ENCODE measurements at places on chromosomes 1 and 21.

- no peak for DNase-seq
Observed at GRCh38 chr21:36460866-36461265, 19.1 kb downstream of the CLDN14 start.

GRCh38 chr1:115951560-115951959, 24.8 kb upstream of the SLC22A15 start:
- no peak for DNase-seq

DNA sequence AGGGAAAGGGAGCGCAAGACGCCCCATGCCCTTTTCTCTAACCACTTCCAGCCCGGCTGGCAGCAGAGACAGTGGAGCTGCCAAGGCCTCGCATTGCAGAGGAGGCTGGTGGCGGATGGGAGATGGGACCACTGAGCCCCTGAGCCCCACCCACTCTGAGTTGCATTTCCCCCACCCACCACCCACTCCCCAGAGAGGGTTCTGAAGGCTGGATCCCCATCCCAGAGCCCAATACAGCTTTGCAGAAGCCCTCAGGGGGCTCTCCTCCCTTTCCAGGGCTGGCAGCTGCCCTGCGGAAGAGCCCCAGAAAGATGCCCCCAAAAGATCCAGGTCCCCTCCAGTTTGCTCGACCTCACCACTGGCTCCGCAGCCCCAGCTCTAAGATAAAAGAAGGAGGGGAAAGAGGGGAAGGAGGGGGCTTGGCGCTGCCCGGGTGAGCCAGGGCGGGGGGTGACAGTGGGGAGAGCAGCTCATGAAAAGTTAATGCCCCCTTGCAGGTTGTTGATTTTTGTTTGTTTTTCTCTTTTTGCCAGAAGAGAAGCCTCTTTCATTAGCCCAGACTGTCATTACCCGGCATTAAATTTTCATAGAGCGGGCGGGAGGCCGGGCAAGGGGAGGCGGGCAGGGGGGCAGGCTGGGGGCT, 38.4 kb upstream of the CASZ1 start:
- DNase-seq, result no peak

- DNase-seq, result no peak
Observed at GRCh38 chr1:161398900-161399256, 31.2 kb upstream of the CFAP126 start.

DNA sequence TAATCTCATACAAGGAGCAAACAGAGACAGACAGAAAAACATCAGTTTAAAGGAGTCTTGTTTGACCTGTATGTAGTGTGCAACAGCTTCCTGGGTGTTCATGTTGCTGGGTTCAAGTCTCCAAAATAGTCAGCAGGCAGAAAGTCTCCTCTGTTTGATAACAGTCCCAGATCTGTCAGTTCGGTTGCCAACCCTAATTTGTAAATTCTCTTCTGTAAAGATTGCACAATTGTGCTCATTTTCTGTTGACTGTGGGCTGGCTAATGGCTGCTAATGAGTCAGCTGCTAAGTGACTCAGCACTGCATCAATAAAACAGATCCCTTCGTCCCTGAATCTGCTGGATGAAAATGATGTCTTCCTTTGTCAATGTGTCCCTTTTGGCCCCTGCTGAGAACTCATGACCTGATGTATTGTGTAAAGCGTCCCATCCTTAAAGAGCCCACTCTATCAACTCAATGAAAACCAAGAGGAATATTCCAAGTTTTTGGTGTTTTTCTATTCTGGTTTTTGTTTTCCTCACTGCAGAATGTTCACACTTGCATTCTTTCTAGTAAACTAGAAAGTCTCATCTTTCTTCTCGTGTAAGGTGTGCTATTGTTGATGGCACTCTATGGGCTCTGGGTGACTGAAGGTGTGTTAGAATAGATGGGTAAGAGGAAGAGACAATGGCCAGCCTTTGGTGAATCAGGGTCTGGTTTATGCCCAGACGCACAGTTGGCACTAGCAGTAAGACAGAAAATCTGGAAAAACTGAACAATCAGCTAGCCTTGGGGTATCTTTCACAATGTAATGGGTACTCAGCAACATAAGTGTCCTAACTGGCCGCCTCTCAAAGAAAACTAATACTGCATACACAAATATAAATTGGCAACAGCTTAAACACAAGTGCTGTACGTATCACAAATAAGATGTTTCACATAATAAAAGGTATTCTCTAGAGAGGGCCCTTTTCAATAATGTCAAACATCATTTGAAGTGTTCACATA, 75.1 kb upstream of the SIPA1L2 start:
- DNase-seq, result no peak

DNA sequence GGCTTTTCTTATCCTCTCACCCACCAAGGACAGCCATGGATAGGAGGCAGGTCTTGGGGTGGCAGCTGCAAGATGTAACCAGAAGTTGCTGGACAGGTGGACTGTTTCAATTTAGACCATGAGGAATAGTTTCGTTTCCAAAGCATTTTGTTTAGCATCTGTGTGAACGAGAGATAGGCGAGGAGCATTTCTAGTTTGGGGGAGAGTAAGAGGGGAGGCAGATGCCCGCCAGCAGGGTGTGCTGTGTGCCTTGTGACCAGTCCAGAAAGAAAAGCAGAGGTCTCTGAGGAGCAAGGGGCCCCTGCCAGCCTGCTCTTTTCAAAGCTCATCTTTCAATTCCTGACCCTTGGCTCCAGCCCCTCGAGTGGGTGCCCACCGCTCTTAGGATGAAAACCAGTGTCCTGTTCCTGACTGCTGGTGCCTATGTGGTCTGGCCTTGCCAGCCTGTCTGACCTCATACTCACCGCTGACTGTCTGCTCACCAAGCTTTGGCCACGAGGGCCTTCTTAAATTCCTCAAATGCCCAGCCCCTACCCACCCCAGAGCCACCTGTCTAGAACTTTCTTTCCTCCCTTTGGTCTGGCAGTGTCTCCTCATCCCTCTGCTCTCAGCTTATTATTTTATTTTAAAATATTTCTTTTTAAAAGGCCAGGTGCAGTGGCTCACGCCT, 8.5 kb downstream of the SERINC2 start:
- DNase-seq, result no peak

- DNase-seq, result no peak
Observed at GRCh38 chr1:97780884-97781283, 139.9 kb downstream of the DPYD start.

- peak; percentile 80 for DNase-seq
Observed at GRCh38 chr1:15430787-15431570, 7.3 kb upstream of the CTRC start.

- DNase-seq, result peak; percentile 71
Observed at GRCh38 chr1:109532365-109533136, 7.1 kb upstream of the GPR61 start.

DNA sequence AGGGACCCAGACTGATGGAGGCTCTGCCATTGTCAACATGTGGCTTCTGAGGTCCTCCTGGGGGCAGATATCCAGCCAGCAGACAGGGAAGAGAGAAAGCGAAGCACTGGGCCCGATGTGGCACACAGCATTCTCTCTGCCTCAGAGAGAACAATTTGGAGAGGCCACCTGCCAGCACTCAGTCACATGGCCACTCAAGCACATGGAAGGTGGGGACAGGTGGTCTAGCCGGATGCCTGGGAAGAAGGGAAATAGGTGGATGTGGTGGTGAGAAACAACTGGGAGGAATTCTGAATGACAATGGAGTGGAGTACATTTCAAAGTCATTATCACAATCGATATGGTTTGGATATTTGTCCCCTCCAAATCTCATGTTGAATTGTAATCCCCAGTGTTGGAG, 109.0 kb downstream of the UBE2U start:
- no peak for DNase-seq

- DNase-seq, result no peak
Observed at GRCh38 chr21:38621132-38621531, 122.9 kb upstream of the ERG start.

- DNase-seq, result no peak
Observed at GRCh38 chr1:193543259-193543658, 356.8 kb upstream of the B3GALT2 start.

GRCh38 chr1:244205906-244206305, 154.8 kb downstream of the ZBTB18 start:
- no peak for DNase-seq

- no peak for DNase-seq
Observed at GRCh38 chr1:80293818-80294217, 1287.3 kb upstream of the ADGRL4 start.

DNA sequence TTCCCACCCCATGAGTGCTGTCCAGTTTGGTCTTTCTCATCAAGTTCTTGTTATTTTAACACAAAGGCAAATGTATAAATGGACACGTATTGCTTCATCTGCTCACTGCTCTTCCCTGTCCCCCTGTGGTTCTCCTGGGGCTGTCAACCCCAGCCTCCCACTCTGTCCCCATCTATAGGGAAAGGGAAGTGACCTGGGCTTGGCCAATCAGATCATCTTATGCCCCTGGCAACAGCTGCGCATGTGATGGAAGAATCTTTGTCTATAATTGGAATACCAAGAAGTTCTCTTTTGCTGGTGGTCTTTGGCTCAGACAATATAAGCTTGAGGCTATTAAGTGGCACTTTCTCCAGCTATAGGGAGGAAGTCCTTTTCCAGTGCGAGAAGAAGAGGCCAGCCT, 4.7 kb upstream of the CCSAP start:
- DNase-seq, result no peak

GRCh38 chr1:35454616-35455015, 102.6 kb downstream of the KIAA0319L start:
- DNase-seq, result no peak

DNA sequence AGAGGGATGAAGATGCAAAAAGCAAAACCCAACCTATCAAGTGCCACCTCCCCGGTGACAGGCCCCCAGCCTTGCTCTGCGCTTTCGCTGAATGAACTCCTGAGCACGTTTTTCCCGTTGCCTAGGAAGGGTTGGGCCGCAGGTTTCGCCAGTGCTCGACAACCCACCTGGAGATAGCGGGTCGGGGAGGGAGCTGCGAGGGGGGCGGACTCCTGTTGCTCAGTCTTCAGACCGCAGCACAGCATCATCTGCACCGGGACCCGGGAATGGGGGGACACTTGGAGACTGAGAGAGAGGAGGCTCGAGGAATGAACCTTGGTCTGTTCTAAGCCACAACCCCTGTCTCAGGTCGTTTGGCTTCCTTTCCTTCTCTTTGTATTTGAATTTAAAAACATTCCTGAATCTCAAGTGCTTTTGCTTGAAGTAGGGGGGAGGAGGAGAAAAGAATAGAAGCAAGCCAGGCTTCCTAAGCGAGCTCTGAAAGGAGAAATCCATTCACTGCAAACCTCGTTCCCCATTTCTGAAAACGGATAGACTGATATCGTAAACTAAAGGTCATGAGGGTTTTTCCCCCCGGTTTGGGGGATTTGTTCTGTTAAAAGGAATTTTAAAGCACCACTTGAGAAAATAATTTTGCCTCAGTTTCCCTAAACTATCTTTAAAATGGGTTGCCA, 1.2 kb downstream of the AK5 start:
- DNase-seq, result peak; percentile 7

DNA sequence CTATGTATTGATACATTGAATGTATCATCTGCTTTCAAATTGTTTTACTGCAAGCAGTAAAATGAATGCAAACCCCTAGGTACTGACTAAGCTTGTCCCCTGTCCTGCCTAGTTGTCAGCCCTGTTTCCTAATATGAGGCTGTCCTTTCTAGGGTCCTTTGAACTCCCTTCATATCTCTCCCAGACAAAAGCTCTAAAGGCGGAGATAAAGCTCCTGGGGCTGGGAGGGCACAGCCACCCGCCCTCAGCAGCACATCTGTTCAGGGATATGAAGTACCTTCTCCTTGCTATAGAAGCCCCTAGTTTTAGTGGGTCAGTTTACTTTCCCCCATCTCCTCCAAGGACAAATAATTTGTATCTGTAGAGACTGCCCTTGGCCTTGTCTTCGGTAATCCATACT, 93.1 kb upstream of the ETS2 start:
- DNase-seq, result no peak

GRCh38 chr1:240343966-240344365, 252.3 kb downstream of the FMN2 start:
- DNase-seq, result no peak

DNA sequence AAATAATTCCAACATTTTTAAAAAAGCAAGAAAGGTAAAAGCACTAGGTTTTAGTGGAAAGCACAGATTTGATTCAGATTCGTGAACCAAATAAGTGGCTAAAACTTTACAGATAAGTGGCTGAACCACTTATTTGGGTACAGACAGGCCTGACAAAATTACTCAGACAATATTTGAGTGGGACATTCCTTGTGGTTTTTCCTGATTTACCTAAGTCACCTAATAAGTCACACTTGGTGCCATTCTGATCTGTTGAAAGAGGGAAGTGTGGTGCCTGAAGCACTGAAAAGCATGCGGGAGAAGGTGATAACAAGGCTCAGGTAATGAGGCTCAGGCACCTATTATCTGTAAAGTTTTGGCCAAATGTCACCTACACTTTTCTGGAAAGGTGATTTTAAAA, 81.6 kb upstream of the CD55 start:
- DNase-seq, result no peak

GRCh38 chr1:155064111-155064831, 731 bp downstream of the EFNA4 start:
- DNase-seq, result no peak

GRCh38 chr1:32757213-32757895, 54.8 kb upstream of the SYNC start:
- DNase-seq, result no peak
